SK-N-DZ (cell line): ENCODE measurements at places on chromosomes 5 and 9.
A peak's percentile ranks its signal among the peaks of the same experiment; 100 is the strongest.

GRCh38 chr5:83473346-83474160 is 2.0 kb downstream of the VCAN start:
- DNase-seq: peak; percentile 99

DNA sequence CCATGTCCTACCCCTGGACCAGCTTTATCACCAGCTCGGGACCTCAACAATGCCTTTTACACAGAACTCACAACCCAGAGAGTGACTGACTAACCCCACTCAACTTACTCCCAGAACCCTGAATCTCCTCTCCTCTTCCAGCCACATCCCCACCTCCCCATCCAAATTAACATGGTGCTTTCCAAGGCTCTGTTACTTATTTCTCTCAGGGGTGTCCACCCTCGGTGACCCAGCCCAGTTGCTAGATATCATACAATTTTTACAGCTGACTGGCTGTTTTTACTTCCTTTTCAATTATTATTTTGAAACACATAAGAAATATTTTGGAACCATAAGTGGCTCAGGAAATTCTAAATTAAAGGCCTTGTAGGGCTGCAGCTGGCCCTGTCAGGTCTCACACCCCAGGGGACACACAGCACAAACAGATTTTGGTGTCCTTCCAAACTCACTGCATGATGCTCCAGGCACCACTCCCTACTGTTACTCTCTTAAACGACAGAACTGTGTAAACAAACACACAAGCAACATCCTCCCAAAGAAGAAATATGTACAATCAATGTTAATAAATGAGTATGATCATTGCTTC is 180.6 kb downstream of the ADAMTS12 start:
- no peak for DNase-seq

- no peak for DNase-seq
These were observed 6.2 kb downstream of the TTLL11 start for GRCh38 chr9:122086873-122087272.

- DNase-seq: no peak
These were observed 586.5 kb downstream of the IRX1 start for GRCh38 chr5:4182144-4182543.

- no peak for DNase-seq
These were observed 26.6 kb upstream of the TLR4 start for GRCh38 chr9:117677572-117677971.

DNA sequence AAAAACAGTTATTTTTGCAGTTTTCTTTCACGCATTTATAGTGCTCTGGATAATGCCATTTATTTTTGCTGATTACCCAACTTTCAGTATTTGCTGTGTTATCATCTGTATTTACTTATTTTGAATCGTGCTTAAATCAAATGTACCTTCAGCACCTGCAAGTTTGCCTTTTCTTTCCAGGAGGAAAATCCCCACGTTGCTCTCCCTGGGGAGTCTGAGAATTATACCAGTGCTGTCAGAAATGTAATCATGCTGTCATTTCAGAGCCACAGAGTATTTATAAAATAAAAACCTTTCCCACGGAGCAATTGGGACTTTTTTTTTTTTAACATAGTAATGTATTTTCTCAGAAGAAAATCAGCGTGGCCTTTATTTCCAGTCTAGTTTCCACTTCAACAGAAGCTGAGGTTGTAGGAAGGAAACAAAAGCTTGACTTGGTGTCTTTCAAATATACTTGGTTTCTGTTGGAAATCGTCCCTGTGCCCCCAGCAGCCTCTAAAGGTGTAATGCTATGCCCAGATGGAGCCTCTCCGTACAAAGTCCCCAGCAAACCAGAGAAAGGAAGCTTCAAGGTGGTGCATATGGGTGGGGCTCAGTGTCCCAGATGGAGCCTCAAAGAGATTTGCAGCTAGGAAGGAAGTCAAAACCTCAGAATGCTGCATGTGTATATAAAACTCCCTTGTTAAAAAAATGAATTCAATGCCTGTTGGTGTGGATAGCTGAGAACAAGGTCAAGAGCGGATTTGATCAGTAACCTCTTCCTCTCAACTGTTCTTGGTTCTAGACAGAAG is 2.1 kb downstream of the GPR150 start:
- no peak for DNase-seq
